ENCODE measurements at places on chromosomes 6 and 20. TPM values are rescaled to one million over a fixed set of nuclear protein-coding genes. Genes with fewer than 3 reads are reported as not detected.

Gene EFCAB8
- total RNA-seq, result not detected

Gene MCHR2
- total RNA-seq, result not detected

Gene SRSF12
- not detected for total RNA-seq

Gene KHDC1L
- total RNA-seq, result not detected

Gene PAQR8
- 7.2 TPM for total RNA-seq

Gene CST2
- total RNA-seq, result not detected

Gene TREM1
- 0.52 TPM for total RNA-seq

Gene JPH2
- total RNA-seq, result 24.4 TPM

Gene MAFB
- total RNA-seq, result not detected

Gene UBD
- not detected for total RNA-seq

Gene PPP1R14C
- not detected for total RNA-seq

Gene DYNLT2
- total RNA-seq, result 1.9 TPM

Gene ADGRG6
- total RNA-seq, result 1.8 TPM

Gene ASIP
- total RNA-seq, result not detected

Gene FAM209A
- not detected for total RNA-seq

Gene ADGRF5
- total RNA-seq, result not detected

Gene RBM24
- 60.7 TPM for total RNA-seq

Gene CDC40
- 20.5 TPM for total RNA-seq

Gene RNF182
- total RNA-seq, result 2.1 TPM

Gene SCAF8
- 25.8 TPM for total RNA-seq

Gene TTBK1
- total RNA-seq, result 0.06 TPM

Gene SHLD1
- 2.5 TPM for total RNA-seq

Gene PPIL1
- 43.3 TPM for total RNA-seq

Gene GFOD1
- total RNA-seq, result 3.1 TPM

Gene COL12A1
- total RNA-seq, result 31.5 TPM

Gene HLA-DOA
- 0.23 TPM for total RNA-seq

Gene OR2H2
- not detected for total RNA-seq

Gene HCRTR2
- not detected for total RNA-seq

Gene COQ3
- 8.5 TPM for total RNA-seq

Gene AMD1
- 132 TPM for total RNA-seq

Gene SNAP91
- total RNA-seq, result not detected

Gene PDE10A
- 21.6 TPM for total RNA-seq

Gene MUCL3
- not detected for total RNA-seq

Gene CYP24A1
- 0.51 TPM for total RNA-seq

Gene SOX4
- total RNA-seq, result 6.2 TPM

Gene CEP57L1
- 31.7 TPM for total RNA-seq

Gene PAK5
- total RNA-seq, result not detected

Gene ADGB
- total RNA-seq, result not detected

Gene ACTL10
- 0.96 TPM for total RNA-seq

Gene ACSS2
- total RNA-seq, result 24.5 TPM
